Natural killer cell (primary cell): ENCODE measurements at places on chromosomes 2 and 18.

GRCh38 chr2:186518945-186519344 lies 32.9 kb downstream of the ZC3H15 start:
- no peak for DNase-seq

DNA sequence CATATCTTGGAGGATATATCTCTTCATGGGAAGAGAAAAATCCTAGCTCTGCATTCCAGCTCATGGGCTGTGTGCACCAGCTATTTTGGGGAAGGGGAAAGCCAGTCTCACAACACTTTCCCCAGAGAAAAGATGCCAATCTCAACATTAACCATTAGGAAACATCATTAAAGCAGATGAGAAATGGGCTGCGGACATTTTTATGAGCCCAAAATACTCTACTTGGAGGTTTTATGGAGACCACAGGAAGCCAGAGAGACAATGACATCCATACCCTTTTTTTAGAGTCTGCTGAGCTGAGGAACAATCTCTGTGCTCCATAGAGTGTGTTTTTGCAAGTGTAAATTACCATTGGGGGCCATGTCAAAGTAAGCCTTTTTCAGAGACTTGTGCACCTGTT lies 213.7 kb downstream of the TRIB2 start:
- DNase-seq: no peak

GRCh38 chr2:73279852-73280251 lies 4.4 kb downstream of the FBXO41 start:
- DNase-seq: no peak

DNA sequence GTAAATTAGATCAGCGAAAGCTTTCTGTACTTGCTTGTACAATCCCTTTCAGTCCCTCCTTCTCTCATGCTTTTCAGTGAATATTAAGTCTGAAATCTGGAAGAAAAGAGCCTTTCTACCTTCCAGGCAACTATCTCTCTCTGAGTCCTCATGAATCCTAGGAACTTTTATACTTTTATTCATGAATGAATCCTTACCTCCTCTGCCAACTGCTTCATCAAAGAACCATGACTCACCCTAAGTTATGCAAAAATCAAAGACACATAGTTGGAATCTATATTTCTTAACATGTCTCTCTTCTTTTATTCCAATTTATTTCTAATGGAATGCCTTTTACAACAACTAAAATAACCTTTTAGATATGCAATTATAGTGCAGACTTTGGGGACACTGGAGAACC lies 394.2 kb downstream of the CLIP4 start:
- DNase-seq: no peak

- DNase-seq: no peak
These were observed 106.7 kb downstream of the DTNB start for GRCh38 chr2:25566694-25567093.

DNA sequence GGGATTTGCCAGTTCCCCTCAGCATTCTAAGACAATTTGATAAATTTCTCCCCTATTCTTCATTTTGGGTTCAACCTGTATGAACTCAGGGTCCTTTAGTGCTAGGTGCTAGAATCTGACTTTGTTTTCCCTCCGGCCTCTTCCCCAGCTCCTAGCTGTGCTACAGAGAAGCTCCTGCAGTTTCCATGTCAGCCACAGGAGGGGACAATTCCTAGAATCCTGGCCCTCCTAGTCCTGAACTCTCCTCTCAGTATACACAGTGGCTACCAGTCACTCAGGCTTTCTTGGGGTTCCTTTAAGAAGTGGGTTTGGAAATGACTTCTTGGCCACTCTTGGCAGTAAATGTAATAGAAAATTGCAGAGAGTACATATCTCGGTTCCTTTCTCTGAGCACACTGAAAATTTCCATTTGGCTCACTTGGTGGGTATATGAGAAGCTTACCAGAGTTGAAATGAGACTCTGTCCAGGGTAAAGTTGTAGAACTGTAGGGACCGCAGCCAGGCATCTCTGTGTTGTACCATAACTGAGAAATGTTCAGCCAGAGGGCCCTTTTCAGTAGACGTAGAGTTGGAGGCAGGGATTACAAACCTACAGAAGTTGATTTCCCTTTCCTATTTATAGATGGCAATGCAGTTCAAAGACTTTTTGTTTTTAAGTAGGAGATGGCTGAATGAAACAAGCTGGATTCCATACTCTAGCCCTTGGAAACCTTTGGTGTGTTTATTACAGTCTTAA lies 5.0 kb upstream of the CHST10 start:
- DNase-seq: no peak

DNA sequence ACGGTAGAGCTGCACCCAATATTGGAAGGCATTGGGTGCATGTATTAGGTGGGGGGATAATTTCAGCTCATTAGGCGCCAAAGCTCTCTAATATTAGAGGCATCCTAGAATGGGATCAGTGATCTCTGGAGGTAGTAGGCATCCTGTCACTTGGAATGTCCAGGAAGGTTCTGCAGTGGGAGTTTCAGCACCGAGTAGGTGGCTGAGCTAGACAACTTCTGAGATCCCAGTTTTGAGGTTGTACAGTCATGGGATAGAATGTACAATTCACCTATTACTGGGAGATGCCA lies 210.9 kb downstream of the MYCN start:
- no peak for DNase-seq

DNA sequence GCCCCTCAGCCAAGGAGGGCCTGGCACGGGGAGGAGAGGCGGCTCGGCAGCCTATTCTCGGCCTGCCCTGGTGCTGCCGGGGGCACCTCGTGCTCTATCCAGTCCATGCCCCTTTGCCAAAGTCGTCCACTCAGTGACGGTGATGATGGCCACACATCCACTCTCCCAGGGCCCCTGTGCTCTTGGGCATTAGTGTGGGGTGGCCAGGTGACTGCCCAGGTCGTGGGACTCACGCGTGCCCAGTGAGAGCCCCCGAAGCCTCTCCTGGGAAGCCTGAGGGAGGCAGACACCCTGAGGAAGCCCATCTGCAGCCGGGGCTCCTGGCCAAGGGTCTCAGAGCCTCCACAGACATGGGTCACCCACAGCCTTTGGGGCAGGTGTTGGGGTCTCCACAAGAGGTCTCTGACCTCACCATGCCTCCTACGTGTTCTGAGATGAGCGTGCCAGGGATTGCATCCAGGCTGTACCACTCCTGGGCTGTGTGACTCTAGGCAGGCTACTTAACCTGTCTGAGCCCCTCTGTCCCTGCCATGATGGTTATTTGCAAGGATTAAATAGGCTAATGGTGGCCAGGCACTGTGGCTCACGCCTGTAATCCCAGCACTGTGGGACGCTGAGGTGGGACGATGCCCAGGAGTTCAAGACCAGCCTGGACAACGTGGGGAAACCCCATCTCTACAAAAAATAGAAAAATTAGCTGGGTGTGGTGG lies 12.9 kb downstream of the RAMP1 start:
- no peak for DNase-seq

DNA sequence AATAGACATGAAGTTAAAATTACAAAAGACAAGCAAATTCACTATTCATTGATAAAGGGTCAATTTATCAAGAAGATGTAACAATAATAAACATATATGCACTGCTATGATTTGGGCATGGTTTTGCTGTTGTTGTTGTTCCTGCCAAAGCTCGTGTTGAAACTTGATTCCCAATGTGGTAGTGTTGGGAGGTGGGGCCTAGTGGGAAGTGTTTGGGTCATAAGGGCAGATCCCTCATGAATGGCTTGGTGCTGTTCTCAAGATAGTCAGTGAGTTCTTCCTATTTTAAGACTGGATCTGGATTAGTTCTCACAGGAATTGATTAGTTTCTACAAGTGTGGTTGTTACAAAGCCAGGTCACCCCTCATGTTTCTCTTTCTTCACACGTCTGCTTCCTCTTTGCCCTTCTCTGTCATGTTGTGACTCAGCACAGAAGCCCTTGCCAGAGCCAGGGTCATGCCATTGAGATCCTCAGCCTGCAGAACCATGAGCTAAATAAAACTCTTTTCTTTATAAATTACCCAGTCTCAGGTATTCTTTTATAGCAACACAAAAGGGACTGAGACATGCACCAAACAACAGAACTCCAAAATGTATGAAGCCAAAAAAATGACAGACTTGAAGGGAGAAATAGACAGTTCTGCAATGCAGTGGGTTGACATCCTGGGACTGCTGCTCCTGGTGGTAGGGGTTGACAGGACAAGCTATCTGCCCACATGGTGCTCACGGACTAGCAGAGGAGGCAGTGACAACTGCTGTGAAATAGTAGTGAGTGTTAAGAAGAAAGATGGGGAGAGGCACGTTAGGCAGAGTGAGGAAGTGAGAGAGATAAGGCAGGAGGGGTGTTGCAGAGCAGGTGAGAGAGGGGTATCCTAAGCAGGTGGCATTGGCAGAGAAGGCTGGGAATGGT lies 18.6 kb upstream of the SKA1 start:
- DNase-seq: no peak

GRCh38 chr2:159091381-159091780 lies 122.9 kb downstream of the TANC1 start:
- DNase-seq: no peak

GRCh38 chr2:173934895-173935294 lies 30.3 kb downstream of the SP3 start:
- DNase-seq: no peak

DNA sequence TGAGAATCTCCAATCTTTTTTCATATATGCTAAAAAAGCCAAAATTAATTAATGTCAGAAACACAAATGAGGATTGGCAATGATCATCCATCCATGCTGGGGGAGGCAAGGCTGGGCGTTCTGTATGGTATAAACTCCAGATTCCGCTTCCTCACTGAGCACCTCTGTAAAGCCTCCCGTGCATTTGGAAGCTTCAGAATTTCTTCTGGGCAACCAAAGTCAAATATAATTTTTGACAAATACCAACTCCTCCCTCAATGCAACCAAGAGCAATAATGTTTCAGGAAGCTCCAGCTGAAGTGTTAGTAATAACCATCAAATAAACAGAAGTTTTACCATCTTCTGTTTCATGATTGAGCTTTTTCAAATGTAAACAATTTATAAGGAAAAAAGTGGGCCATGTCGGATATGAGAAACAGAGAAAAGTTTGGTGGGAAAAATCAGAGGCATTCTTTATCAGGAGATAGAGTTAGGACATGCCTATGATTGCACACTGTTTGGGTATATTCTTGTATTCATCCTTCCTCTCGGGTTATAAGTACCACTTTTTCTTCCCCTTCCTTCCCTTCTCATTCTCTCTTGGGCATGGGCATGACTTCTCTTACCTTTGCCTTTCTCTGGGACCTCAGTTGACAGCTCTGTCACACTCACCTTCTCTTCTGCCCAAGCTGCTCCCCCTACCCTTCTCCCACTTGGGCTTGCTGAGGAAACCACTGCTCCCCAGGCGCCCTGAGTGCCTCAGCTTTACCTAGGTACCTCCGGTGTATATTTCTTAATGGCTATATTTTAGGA lies 149.5 kb upstream of the ZEB2 start:
- DNase-seq: no peak

- DNase-seq: no peak
These were observed 67.2 kb downstream of the COLEC12 start for GRCh38 chr18:433298-433697.

DNA sequence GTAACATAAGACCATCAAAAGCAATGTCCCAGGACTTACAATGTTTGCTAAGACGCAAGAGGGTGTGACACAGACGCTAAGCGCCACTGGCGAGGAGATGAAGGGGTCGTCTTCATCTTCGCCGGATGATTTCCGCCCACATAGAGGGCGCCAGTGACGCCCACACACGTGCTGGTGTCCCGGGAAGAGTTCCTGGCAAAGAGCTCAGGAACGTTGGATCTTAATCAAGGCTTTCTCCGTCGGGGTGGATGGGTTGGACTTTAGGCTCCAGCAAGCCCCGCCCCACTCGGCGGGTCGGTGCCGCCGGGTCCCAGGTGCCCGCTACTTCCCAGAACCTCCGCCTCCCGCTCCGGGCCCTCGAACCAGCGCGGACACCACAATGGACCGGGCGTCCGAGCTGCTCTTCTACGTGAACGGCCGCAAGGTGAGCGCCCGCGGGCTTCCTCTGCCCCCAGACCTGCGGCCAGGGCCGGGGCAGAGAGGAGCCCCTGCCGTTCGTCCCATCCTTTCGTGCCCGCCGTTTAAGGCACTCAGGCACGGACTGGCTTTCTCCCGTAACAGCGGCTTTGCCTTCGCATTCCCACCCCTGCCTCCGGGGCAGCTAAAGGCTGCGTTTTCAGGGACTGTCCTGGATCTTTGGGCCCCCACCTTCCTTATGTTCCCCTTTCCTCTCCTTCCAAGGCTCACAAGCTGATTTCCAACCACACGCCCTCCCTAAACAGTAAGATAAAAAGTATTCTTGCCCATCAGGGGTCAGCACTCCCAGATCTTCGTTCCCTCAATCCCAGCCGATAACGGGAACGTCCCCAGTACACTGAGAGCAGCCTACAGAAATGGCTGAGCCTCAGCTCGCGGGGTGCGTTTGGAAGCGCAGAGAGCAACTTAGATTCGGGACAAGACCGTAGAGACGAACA lies at the start of gene AOX1:
Gene AOX1 (plus strand): TSS at position 285 of the 914 bp plus-strand sequence. CDS start 95 bp downstream, at position 380.
- peak; percentile 49 for DNase-seq

DNA sequence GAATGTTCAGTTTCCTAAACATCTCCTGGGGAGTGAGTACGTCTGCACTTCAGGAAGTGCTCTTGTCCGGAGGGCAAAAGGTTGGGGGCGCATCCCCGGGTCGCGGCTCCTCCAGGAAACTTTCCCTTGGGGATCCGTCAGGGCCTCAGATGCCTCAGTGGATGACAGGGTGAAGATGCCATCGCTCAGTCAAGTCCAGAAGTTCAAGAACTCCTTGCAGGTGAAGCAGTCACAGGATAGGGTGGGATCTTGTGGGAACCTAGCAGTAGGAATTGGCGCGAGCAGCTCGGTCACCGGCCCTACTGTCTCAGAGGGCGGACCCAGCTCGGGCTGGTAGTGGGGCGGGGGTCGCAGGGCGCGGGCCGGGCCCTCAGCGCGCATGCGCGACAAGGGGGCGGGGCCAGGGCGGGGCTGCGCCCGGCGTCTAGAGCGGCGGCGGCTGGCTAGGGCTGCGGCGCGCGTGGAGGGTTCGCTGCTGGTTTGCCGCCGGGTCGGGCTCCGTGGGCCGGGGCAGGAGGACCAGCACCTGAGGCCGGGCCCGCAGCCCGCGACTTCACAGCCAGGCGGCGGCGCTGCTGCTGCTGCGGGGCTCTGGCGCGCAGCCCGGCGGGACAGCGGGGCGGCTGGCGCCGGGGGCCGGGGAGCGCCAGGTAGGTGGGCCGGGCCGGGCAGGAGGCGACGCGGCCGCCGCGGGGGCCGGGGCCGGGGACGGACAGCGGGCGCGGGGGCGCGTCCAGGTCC lies at the start of gene INPP4A:
Gene INPP4A (plus strand): TSS at position 423 of the 741 bp plus-strand sequence. CDS start 75,191 bp downstream, outside the sequence.
- DNase-seq: peak; percentile 89

DNA sequence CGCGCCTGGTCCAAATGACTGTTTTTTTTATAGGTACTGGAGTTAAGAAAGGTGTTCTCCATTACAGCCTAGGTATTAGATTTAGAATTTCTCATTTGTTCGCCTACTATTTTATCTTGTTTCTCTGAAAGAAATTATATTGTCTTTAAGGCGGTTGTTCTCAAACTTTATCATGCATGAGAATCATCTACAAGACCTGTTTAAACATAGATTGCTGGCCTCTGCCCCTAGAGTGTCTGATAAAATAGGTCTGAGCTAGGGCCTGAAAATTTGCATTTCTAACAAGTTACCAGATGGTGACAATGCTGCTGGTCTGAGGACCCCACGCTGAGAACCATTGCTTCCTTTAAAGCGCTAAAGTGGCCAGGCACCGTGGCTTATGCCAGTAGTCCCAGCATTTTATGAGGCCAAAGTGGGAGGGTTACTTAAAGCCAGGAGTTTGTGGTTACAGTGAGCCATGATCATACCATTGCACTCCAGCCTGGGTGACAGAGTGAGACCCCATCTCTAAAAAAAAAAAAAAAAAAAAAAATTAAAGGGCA lies 34.0 kb upstream of the RNF138 start:
- no peak for DNase-seq
